Activated T-helper 9 cell treated with anti-CD3 and anti-CD28 coated beads, Interleukin-2, amount 50 U/mL, for 16 hours (primary cell): ENCODE measurements at places on chromosomes 5 and 9.
A peak's percentile ranks its signal among the peaks of the same experiment; 100 is the strongest.

GRCh38 chr5:79750611-79751510 is 61.2 kb downstream of the CMYA5 start:
- DNase-seq: no peak

- DNase-seq: no peak
Observed at GRCh38 chr5:57243286-57244137, 69.7 kb downstream of the GPBP1 start.

GRCh38 chr5:83914199-83914598 is 193.5 kb upstream of the HAPLN1 start:
- no peak for DNase-seq

GRCh38 chr9:107292821-107293542 is 9.9 kb downstream of the RAD23B start:
- DNase-seq: no peak

DNA sequence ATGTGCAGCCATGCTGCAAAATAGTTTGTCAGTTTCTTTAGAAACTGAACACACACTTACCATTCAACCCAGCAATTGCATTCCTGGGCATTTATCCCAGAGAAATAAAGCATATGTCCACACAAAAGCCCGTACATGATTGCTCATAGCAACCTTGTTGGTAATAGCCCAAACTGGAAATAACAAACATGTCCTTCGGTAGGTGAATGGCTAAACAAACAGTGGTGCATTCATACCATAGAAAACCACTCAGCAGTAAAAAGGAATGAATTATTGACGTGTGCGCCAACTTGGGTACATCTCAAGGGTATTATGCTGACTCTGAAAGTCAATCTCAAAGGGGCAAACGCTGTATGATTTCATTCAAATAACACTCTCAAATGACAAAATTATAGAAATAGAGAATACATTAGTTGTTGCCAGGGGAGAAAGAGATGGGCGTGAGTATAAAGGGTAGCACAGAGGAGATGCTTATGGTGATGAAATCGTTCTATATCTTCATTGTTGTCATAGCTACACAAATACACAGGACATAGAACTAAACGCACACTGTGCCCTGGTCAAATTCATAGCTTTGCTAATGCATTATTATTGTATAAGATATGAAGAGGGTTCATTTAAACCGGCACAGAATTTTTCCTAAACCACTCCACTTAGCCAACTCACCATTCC is 58.2 kb downstream of the DRD1 start:
- no peak for DNase-seq

DNA sequence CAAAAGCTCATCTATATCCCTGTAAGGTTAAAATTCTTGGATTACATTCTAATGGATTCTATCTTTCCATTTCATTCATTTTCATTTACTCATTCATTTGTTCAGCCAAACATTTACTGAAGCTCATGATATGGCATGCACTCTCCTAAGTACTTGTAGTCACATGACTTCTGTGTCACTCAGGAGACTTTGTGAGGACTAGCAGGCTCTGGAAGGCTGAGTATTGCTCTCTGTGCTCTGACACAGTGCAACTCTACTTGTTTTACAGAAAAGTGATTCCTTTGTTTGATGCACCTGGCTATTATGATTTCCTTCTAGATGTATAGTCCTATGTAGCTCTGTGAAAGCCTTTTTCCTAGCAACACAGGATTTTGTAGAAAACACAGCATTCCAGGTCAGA is 53.0 kb downstream of the YIPF5 start:
- DNase-seq: no peak

GRCh38 chr9:3243683-3244082 is 282.1 kb downstream of the RFX3 start:
- no peak for DNase-seq

- no peak for DNase-seq
Observed at GRCh38 chr5:87231037-87231808, 36.5 kb upstream of the RASA1 start.

DNA sequence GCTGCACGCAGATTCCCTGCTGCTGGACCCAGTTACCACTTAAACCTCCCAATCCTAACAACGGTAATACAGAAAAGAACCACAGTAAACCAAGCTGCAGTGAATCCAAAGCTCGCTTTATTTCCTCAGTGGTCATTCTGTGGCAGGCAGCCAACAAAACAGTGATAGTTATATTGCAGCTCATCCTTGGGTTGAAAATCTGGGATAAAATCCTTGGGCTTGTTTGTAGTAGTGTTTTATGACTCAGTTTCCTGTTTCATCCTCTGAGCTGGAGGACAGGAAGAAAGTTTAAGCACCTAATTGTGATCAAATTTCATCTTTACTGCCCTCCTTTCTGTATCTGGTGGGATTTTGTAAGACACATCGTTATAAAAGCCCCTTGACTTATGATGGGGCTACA is 31.4 kb downstream of the HMGCR start:
- DNase-seq: no peak

GRCh38 chr5:36058776-36059175 is 7.9 kb downstream of the UGT3A2 start:
- no peak for DNase-seq

DNA sequence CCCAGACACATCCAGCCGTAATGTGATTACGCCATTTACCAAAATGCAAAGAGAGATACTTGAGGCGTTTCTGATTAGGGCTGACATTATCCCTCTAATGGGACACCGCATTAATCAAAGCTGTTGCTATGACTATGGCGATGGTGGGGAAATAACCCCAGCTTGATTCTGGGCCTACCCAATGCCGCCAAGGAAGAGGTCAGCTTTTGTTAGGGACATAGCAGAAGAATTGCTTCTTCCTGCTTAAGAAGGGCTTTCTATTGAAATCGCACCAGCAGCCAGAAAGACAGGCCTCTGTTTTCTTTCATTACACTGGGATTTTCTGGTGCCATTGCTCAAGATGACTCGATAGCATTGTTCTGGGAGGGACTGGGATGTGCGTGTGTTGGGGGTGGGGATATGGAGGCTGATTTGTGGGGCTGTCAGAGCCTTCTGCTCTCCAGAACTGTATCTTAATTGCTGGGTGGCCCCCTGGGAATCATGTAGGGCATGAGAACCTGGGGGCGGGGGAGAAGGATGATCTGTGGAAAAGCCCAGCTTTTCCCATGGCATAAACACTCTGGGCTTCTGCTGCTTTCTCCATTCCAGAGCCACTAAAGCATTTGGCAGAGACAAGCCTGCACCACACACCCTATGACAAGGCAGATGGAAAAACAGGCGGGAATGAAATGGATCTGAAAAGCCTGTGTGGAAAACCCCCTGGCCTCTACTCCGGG is 106.5 kb upstream of the RAD23B start:
- DNase-seq: no peak

DNA sequence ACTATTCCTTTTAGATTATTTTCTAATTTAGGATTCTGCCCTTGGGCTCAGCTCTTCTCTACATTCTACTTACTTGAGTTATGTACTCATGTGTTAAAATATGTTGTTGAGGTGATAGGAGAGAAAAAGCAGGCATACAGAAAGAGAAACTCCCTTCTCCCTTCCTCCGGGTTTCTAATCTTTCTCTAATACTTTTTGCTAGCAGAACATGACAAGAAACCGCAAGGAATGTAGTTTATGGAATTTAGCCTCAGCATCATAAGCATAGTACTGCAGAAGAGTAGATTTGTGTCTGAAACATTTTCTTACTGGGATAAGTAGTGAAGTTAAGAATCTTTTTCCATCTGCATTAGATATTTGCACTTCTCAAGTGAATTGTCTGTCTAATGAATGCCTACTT is 139.5 kb upstream of the CYLC2 start:
- DNase-seq: no peak

- DNase-seq: no peak
Observed at GRCh38 chr5:15694696-15695214, 194.8 kb downstream of the FBXL7 start.

- DNase-seq: no peak
Observed at GRCh38 chr9:137504432-137504777, 45.3 kb upstream of the NSMF start.

- no peak for DNase-seq
Observed at GRCh38 chr5:124277767-124278545, 468.5 kb downstream of the ZNF608 start.

DNA sequence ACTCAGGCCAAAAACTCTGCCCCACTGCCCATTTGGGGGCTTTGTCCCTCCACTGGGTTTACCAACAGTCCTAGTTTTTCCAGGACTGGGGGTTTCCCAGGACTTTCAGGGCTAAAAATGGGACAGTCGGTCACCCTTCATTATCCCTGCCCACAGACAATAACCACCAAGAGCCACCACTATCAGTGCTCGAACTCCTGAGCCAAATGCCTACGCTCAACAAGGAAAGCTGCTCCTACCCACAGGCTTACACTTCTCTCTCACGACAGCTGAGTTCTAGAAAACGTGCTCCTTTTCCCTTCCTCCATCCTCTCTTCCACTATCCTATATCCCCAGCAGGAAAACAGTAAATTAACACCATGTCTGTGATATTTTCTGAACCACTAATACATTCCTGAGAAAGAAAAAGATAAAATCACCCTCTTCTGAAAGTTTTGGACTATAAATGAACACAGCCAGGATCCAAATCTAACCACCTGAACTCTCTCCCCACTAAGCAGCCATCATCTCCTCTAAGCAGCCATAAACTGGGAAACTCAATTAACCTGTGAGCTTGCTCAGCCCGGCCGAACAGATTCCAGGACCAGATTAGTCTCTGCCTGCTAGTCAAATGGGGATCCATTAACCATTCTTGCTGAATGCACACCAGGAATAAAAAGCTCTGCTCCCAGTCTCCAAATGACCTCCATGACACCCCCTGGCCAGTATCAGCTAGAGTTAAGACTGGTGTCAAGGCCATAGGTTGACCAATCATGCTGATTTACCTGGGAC is 41.8 kb downstream of the KLHL3 start:
- DNase-seq: no peak

DNA sequence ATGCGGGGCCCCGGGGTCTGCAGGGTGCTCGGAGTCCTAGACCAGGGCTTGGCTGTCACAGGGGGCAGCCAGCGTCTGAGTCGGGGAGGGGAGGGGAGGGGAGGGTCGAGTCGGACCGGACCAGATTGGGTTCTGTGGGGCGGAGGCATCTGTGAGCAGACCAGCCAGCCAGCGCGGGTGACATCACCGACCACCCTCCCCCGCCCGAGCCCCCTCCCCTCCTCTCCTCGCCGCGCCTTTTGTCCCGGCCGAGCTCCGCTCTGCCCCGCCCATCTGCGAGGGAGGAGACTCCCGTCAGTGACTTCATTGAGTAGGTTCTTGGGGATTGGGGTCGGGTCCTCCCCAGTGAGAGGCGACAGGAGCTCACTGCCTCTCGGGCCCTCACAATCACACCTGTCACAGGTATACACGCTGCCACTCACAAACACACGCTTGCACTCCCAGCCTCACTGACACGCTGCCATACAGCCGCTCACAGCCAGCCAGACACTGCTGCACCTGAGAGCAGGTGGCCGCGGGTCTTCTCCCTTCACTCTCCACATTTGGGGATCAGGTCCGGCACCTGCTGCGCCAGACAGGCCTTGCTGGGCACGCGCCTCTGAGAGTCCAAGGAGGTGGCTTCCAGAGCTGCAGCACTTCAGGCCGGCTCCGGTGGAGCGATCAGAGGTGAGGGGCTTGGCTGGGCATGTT is 546 bp downstream of the DNAJB5 start:
- peak; percentile 25 for DNase-seq

GRCh38 chr9:38274800-38275199 is 117.7 kb upstream of the ALDH1B1 start:
- no peak for DNase-seq

GRCh38 chr5:113909782-113910181 is 396.3 kb downstream of the YTHDC2 start:
- DNase-seq: no peak

GRCh38 chr5:61019642-61020041 is 74.6 kb downstream of the NDUFAF2 start:
- no peak for DNase-seq

- DNase-seq: no peak
Observed at GRCh38 chr9:137032858-137033257, 970 bp upstream of the FUT7 start.

GRCh38 chr5:172795318-172795977 is 24.5 kb upstream of the DUSP1 start:
- DNase-seq: no peak

DNA sequence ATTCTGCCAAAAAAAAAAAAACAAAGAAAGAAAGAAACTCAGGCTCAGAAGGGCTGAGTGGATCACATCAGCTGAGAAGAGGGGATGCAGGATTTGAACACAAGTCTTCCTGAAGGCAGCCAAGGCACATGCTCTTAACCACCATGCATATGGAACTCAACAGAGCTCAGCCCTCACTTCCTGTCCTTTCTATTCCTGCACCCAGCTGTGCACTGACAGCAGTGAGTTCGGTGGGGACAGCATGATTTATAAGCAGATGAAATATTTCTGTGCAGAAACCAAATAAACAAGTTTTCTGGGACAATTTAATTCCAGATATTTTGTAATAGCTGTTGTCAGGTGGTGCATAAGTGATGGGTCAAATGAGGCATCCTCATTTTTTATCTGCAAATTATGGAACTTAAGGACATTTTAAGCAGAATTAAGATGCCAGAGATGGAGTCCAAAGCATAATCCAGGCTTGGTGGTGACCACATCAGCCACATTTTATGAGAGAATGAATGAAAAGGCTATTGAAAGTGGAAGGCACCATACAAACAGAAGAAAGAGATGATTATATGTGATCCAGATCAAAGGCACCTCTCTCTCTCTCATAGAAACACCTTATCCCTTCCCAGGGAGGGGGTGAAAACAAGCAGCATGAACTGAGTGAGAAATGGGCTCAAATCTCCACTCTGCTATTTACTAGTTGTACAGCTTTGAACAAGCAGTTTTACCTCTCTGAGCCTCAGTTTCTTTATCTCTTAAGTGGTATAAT is 303.6 kb upstream of the MSX2 start:
- DNase-seq: no peak

GRCh38 chr9:99015890-99016289 is 72.2 kb downstream of the COL15A1 start:
- no peak for DNase-seq

DNA sequence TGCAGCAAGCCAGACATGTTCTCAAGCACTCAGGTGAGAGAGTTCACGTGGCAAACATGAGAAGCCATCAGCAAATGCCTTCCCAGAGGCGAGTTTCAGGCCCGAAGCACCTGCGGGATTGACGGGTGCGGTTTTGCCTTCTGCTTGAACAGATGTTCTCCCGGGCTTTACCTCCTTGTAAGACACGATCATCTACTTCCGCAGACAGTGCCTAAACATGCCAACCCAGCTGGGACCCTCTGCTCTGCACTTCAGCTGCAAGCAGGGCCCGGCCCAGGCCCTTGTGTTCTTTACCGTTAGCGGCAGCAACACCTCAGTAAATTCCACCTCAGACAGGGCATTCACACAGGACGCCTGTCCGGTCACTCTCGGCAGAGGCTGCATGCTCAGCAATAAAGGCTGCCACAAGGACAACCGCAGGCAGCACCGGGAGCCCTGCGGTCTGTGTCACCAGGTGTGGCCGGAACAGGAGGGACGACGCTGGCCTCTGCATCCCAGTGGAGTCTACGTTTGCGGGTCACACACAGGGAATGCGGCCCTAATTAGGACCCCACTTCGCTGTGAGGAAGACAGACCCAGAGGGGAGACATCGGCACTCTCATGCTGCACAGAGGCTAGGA is 139.6 kb downstream of the ROR2 start:
- no peak for DNase-seq
